CD4-positive, alpha-beta T cell treated with Interleukin-1 beta for 1 hour (primary cell): ENCODE measurements at places on chromosomes 3 and 15.

DNA sequence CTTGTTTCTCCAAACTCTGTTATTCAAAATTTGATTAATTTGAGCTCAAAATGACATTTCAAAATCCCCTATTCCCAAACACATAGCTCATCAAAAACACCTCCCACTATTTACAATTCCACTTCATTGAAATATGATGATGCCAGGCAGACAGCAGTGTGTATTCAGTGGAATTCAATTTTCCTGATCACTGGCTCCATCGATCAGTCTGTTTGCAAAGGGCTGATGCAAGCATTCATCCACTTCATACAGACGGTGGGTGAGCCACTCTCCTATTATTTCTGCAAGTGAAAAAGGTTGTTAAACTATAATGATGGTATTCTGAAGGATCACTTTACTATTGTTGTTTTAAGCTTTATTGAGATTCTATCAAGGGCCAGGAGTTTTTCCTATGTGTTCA lies 90.7 kb downstream of the RTP4 start:
- DNase-seq = no peak

DNA sequence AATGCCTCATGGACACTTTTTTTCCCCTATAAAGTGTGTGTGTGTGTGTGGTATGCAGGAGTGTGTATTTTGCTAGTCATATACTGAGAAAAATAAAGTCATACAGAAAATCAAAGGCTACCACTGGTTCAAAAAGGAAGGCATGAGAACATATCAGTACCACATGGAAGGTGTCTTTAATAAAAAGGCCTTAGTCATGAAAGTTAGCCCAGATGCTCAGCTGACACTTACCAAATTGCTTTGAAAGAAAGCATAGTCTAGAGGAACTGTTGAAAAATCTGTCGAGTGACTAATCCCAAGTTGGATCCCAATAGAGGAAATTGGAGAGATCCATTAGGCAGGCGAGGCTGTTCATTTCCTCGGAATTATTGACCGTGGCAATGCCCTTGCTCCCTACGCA lies 432.9 kb upstream of the CFAP20DC start:
- no peak for DNase-seq

DNA sequence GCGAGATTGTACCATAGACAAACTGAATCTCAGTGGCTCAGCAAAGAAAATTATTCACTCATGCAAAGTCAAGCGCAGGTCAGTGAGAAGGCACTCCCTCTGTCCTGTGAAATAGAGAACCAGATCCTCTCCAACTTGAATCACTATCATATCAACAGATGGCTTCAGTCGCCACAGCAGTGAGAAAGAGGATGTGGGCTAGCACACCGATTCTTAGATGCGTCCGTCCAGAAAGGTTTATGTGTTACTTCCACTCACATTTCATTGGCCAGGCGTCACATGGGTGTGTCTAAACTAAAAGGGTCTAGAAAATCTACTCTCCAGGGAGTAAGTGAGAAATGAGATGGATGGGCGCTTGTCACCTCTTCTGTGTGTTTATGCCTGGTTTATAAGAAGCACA lies 141.6 kb upstream of the KBTBD8 start:
- no peak for DNase-seq

GRCh38 chr3:176579711-176580185 lies 617.5 kb downstream of the TBL1XR1 start:
- DNase-seq = no peak

- DNase-seq = no peak
Measured at GRCh38 chr15:99230867-99231266, 18.5 kb downstream of the TTC23 start.

DNA sequence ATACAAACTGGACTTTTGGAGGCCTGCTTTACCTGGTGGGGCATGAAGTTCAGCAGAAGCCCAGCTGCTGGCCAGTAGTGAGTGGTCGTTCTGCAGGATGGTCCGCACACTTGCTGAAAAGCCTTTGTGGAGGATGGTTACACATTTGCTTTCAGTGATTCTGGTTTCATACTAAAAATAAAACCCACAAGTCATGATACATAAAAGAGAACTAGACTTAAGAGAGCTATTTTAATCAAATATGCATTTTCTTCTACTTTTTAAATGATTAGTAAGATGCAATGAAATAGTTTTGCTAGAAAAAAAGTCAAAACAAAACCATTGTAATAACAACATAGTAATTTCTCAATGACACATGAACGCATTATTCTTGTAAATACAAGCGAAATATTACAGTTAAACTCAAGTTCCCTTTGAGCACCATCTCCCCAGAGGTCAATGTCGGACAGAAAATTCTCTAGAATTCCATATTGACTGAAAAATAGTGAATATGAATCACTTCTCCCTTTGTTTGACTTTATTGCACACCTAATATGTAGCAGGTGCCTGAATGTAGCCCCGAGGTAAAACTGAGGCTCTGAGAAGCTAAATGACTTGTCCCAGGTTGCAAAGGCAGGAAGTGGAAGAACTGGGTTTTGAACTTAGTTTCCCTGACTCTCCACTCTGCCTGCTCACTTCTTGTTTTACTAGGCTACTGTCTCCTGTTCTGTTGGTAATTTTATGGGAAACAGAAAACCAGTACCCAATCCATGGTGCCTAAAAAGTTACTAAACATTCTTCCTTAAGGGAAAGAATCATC lies 8.3 kb downstream of the IL5RA start:
- no peak for DNase-seq

DNA sequence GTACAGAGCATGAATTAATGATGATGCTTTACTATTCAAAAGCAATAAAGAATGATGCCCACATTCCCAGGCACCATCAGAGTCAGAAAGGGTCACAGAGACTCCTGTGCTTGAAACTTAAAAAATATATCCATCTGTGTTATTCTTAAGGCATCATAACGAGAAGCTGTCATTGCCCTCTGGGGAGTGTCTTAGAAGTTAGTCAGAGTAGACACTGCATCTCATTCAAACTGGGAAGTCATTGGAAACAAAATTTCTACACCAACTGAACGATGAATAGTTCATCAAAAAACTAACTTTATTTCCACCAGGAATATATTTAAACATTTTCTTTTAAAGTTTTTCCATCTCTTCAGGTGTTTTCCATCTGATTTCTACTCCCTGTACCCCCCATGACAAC lies 122.9 kb downstream of the RFTN1 start:
- DNase-seq = no peak

GRCh38 chr3:18891641-18892040 lies 256.7 kb upstream of the KCNH8 start:
- peak; percentile 4 for DNase-seq

DNA sequence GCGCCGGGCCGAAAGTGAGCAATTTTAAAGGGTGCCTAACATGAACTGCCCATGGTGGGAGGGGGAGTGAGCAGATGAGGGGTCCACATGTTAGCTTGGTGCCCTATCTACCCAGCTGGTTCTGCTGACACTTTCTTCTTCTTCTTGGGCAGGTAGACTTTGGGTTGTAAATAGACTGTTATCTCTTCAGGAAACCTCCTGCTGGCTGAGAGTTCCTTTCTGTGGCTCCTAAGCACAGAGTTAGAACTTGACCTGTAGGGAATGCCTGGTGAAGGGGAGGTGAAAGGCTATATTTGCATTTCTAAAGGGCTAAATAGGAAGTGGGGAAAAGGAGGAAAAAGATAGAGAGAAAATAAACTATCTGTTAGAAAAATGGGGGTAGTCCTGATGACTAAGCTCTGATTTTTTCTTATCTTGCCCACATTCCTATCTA lies 521.4 kb upstream of the TGFBR2 start:
- DNase-seq = no peak

GRCh38 chr3:86047161-86047560 lies 943.8 kb downstream of the VGLL3 start:
- no peak for DNase-seq
